ENCODE measurements at places on chromosomes 2 and 18. TPM values are rescaled to one million over a fixed set of nuclear protein-coding genes. Genes with fewer than 3 reads are reported as not detected.

Gene C1QL2
- not detected for total RNA-seq

Gene BBS5
- 5.8 TPM for total RNA-seq

Gene RESP18
- not detected for total RNA-seq

Gene KCNG2
- not detected for total RNA-seq

Gene BUB1
- total RNA-seq = 5.0 TPM

Gene ASXL3
- total RNA-seq = 1.6 TPM

Gene ANKRD30BL
- not detected for total RNA-seq

Gene GPC1
- 84.5 TPM for total RNA-seq

Gene TTN
- under 0.01 TPM for total RNA-seq

Gene MRO
- total RNA-seq = 0.73 TPM

Gene ADGRF3
- total RNA-seq = under 0.01 TPM

Gene GRHL1
- 0.36 TPM for total RNA-seq

Gene SPR
- total RNA-seq = 14.3 TPM

Gene STPG4
- 0.49 TPM for total RNA-seq

Gene CPO
- not detected for total RNA-seq

Gene SLC40A1
- total RNA-seq = 6.3 TPM

Gene SPHKAP
- total RNA-seq = not detected

Gene MALL
- total RNA-seq = 2.1 TPM

Gene INHA
- total RNA-seq = not detected

Gene ANKRD23
- 2.9 TPM for total RNA-seq

Gene GALNT3
- 3.4 TPM for total RNA-seq

Gene SP140
- total RNA-seq = 1.2 TPM

Gene CCDC74B
- 10.2 TPM for total RNA-seq

Gene UGT1A4
- total RNA-seq = not detected

Gene INHBB
- 10.1 TPM for total RNA-seq

Gene LYPD6B
- 18.6 TPM for total RNA-seq

Gene LINC00305
- total RNA-seq = not detected

Gene CRYBA2
- total RNA-seq = not detected

Gene CELF4
- not detected for total RNA-seq

Gene SLC5A7
- not detected for total RNA-seq

Gene NGEF
- 2.1 TPM for total RNA-seq

Gene NTSR2
- total RNA-seq = not detected

Gene RPRM
- total RNA-seq = not detected

Gene ABCG5
- total RNA-seq = not detected

Gene ANKRD62
- total RNA-seq = not detected

Gene NT5C1B
- not detected for total RNA-seq

Gene FOXD4L1
- 0.32 TPM for total RNA-seq

Gene MYOM1
- total RNA-seq = 0.36 TPM

Gene TMEFF2
- total RNA-seq = under 0.01 TPM

Gene ZNF804A
- total RNA-seq = 0.12 TPM

Gene ERFE
- 2.9 TPM for total RNA-seq

Gene TBR1
- not detected for total RNA-seq

Gene B3GNT7
- 0.65 TPM for total RNA-seq

Gene GPR155
- 3.6 TPM for total RNA-seq

Gene GRB14
- 0.65 TPM for total RNA-seq

Gene C2orf66
- total RNA-seq = under 0.01 TPM

Gene IL36G
- total RNA-seq = not detected

Gene M1AP
- 0.16 TPM for total RNA-seq

Gene FEV
- total RNA-seq = not detected

Gene ASXL2
- total RNA-seq = 16.6 TPM

Gene GCKR
- total RNA-seq = 0.32 TPM

Gene SMAD7
- 32.1 TPM for total RNA-seq

Gene TMEM178A
- total RNA-seq = 0.24 TPM

Gene FHOD3
- total RNA-seq = 23.5 TPM

Gene UGT1A8
- not detected for total RNA-seq

Gene RAPGEF4
- total RNA-seq = 0.61 TPM

Measured in hair follicle dermal papilla cell (primary cell).